NCI-H345 (cell line): ENCODE measurements at places on chromosomes 13 and 19.
A peak's percentile ranks its signal among the peaks of the same experiment; 100 is the strongest.

DNA sequence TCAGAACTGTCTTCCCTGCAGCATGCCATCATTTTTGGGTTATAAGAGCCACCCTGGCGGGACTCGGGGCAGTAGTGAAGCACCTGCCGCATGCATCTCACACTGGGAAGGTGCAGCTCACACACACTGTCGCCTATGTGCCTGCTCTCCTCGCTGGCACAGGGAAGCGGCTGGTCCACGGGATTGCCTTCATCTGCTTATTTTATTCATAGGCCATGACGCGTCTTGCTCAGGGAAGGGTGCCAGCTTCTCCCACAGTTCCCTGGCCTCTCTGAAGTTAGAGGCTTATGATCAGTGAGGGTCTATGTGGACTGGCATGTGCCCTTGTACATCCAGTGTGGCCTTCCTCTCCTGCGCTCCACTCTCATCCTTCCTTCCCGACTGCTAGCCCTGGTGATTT, 150.0 kb downstream of the KLF12 start:
- no peak for DNase-seq

DNA sequence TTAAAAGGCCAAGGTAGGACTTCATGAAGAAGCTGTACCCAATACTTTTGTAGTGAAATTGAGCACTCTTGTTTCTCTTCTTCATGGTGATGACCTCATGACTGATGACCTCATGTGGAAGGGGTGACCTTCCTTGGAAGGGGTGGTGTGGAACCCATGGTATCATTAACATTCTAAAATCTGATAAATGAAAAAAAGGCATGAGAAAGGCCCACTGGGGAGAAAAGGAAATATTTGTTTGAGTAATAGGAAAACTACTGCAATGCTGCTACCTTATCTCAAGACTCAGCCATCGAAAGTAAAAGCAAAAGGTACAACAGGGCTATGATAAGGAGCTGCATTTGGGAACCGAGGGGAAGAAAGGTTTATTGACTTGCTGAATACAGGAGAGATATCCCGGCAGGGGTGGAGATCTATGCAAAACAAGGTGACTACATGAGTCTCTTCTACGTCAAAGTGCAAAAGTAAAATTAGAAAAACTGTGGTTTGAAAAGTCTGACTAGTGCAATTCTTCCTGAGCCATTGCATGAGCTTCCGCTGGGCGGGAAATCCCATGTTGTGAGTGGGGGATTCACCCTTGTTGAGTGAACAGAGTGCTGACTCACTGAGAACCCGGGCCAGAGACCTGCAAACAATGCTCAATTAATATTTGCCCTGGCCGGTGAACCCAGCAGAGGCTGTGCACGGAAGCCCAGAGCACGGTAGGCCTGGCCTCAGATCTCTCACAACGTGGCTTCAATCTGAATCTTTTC, 138.9 kb upstream of the RFC3 start:
- no peak for DNase-seq

- DNase-seq, result no peak
Observed at GRCh38 chr13:74466020-74466419, 331.8 kb upstream of the KLF12 start.

- no peak for DNase-seq
Observed at GRCh38 chr13:46542833-46543232, 10.1 kb upstream of the LRCH1 start.

GRCh38 chr13:72726726-72727416, 558 bp downstream of the MZT1 start:
- DNase-seq, result peak; percentile 60
